ENCODE measurements at places on chromosomes 4 and X. TPM values are rescaled to one million over a fixed set of nuclear protein-coding genes. Genes with fewer than 3 reads are reported as not detected.
A peak's percentile ranks its signal among the peaks of the same experiment; 100 is the strongest.

DNA sequence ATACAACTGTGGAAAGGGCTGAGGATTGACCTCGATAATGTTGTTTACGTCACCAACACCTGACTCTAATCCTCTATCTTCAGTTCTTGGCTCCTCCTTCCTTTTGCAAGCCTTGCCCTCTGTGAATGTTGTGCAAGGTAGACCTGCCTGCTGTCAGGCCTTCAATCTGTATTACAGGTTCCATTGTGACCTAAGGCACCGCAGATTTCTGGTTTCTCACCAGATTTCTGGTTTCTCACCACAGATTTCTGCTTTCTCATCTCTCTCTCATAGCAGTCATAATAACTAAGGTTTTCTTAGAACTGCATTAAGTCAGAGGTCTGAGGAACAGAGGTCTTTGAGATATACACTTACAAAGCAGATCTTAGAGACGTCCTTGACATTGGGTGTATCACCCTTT is 51.5 kb upstream of the ETNPPL start:
- no peak for DNase-seq

- no peak for DNase-seq
Measured at GRCh38 chr4:130026185-130026584, 930.2 kb downstream of the C4orf33 start.

DNA sequence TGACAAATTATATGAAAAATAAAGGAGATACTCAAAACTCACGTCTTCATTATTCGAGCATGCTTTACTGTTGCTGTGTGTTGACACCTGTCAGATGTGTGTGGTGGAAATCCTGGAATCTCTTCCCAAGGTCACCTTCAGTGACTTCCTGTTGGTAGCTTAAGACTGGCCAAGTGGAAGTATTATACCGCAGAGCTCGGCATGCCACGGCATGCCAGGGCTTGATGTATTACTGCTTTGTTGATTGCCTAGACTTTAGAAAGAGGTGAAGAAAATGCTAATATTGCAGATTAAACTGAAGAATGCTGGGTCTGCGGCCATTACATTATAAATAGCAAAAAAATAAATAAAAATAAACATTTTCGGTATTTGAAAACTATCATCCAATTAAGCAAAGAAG is 4.6 kb downstream of the TREX2 start:
- no peak for DNase-seq

GRCh38 chrX:23372220-23372902 is 37.7 kb downstream of the PTCHD1 start:
- no peak for DNase-seq

GRCh38 chr4:121733942-121734341 is 31.0 kb downstream of the SMIM43 start:
- no peak for DNase-seq

GRCh38 chr4:22202246-22202974 is 253.8 kb upstream of the KCNIP4 start:
- peak; percentile 87 for DNase-seq

DNA sequence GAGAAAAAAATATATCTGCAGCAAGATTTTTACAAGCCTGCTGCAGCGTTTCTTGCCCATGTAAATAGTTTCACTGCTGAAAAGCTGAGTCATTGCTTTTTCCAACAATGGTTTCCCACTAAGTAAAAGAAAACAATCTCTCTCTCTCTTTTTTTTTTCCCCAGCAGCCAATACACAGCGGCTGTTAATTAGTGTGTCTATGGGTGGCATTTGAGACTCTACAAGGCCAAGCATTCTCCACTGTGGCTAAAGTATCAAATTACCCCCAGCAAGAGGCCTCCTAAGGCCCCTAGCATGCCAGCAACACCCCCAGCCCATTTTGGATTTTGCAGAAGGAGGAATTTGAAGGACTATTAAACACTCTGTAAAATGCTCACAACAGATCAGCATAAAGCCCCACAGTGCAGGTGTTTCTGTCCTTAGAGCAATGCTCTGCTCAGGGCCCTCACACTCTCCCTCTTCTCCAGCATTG is 837.4 kb downstream of the TRIML1 start:
- DNase-seq, result peak; percentile 50

- no peak for DNase-seq
Measured at GRCh38 chr4:83219344-83220331, 65.0 kb downstream of the COQ2 start.

Gene NEUROG2
- total RNA-seq, result not detected

Gene CYTL1
- not detected for total RNA-seq

Gene TRIM61
- not detected for total RNA-seq

Gene TMSB15B
- total RNA-seq, result 3.1 TPM

Gene GJB1
- not detected for total RNA-seq

All from PC-3 (cell line).